Fibroblast of villous mesenchyme (primary cell): ENCODE measurements at places on chromosomes 4 and X. TPM values are rescaled to one million over a fixed set of nuclear protein-coding genes. Genes with fewer than 3 reads are reported as not detected.

MSN gene
- 305 and 309 TPM in 2 replicates for total RNA-seq

SOWAHB gene
- total RNA-seq = under 0.01 and 0.32 TPM in 2 replicates

PRR32 gene
- total RNA-seq = not detected in 2 replicates

NXF2 gene
- total RNA-seq = not detected in 2 replicates

MAGEA2 gene
- not detected in 2 replicates for total RNA-seq

MGAT4D gene
- not detected in 2 replicates for total RNA-seq

ARMCX2 gene
- total RNA-seq = 63.8 and 76.4 TPM in 2 replicates

SMIM31 gene
- total RNA-seq = not detected in 2 replicates

LAP3 gene
- total RNA-seq = 94.6 and 115 TPM in 2 replicates

GPR119 gene
- total RNA-seq = not detected in 2 replicates

NUDT10 gene
- 0.32 and 1.3 TPM in 2 replicates for total RNA-seq
